ENCODE measurements at places on chromosomes 2 and 18. TPM values are rescaled to one million over a fixed set of nuclear protein-coding genes. Genes with fewer than 3 reads are reported as not detected.

Gene CAVIN2
- total RNA-seq: 23.0 TPM

Gene PAIP2B
- total RNA-seq: 14.3 TPM

Gene ANKRD29
- total RNA-seq: 6.1 TPM

Gene LCT
- total RNA-seq: under 0.01 TPM

Gene IL1RL1
- 8.7 TPM for total RNA-seq

Gene HOXD12
- total RNA-seq: not detected

Gene NT5DC4
- total RNA-seq: not detected

Gene IHH
- 0.10 TPM for total RNA-seq

Gene TUBA3E
- total RNA-seq: not detected

Gene KLHL14
- total RNA-seq: 0.30 TPM

Gene FZD7
- 50.2 TPM for total RNA-seq

Gene FHL2
- 31.5 TPM for total RNA-seq

Gene RAB31
- total RNA-seq: 31.1 TPM

Gene RNU2-63P
- not detected for total RNA-seq

Gene LYG1
- 0.59 TPM for total RNA-seq

Gene ABI2
- total RNA-seq: 30.3 TPM
